ENCODE measurements at places on chromosomes 4 and X.
A peak's percentile ranks its signal among the peaks of the same experiment; 100 is the strongest.

GRCh38 chrX:17682259-17682658 lies 55.0 kb upstream of the SCML1 start:
- no peak for DNase-seq

DNA sequence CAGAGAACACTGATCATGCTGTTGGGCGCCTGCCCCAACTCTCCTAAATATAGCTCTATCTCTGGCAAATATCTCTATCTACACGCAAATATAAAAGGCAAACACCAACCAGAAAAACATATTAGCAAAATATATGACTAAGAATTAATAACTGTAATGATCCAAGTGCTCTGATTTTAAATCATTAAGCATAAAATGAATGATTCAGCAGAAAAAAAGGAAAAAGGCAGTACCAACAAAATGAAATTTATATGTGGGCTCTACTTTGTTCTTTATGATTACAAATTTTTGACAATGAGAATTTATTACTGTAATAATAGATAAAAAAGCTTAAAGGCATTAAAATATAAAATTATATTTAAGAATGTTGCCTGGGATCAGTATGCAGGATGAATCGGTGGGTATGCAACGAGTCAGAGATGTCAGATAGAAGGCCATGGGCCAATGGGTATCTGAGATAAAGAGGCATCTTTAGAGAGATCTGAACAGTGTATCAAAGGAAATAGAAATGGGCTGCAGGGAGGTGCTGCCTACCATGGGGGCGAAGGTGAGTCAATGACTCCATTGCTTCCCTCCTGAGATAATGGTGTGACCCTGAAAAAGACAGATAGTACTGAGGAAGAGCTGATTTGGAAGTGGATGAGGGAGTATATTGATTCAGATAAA lies 234.8 kb downstream of the SCFD2 start:
- no peak for DNase-seq

DNA sequence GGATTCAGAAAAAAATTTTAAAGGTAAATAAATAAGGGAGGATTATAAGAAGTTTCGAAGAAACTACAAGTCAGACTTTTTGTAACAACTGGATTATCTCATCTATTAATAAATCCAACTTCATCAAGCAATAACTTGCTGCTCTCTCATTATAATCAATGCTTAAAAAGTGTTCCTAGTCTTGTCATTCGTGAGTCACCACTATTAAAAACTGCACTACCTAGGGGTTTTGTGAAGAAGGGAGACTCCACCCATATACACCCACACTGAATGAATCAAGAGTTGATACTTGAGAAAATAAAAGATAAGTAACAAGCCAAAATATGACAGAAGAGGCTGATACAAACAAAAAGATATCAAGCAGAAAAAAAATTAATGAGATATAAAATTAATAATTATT lies 360.5 kb downstream of the ZNF674 start:
- no peak for DNase-seq

- DNase-seq, result no peak
These were observed 18.7 kb downstream of the RELL1 start for GRCh38 chr4:37667197-37668100.

DNA sequence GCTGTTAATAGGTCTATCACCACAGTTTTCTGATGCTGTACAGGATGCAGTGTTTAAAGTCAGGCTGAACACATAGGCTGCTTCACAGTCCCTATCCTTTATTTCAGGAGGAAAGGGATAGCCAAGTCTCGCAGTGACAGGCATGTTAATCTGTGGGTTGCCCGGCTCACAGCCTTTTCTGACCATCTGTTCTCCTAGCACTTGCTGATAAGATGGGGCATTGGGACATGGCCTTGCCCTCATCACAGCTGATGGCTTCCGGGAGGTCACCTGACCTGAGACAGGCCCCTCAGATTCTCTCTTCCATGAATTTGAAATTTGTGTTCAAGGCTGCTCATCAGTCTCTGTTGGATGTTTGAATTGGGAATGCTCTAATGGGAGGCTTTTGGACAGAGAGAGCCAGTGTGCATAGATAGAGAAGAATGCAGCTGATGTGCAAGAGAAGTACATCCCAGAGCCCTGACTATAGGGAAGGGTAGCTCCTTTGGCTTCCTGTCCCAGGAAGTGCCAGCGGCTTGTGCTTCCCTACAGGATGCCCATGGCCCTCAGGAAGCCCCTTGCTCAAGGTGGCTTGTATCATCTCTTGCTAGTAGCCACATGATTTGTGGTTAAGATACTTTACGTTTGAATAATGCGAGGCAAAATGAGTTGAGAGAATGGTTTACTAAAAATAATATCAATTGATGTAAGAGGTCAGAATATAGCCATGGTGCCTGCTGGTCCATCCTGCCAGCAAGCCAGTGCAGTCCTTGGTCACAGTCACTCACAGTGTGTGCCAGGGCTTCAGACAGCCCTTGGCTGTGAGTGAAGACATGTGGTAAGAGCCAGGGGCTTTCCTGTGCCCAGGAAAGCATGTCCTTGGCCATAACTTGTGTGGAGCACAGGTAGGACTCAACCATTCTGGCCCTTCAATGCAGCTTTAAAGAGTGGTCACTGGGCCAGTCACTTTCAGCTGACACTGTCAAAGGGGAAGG lies 88.6 kb downstream of the TSPAN7 start:
- DNase-seq, result no peak

DNA sequence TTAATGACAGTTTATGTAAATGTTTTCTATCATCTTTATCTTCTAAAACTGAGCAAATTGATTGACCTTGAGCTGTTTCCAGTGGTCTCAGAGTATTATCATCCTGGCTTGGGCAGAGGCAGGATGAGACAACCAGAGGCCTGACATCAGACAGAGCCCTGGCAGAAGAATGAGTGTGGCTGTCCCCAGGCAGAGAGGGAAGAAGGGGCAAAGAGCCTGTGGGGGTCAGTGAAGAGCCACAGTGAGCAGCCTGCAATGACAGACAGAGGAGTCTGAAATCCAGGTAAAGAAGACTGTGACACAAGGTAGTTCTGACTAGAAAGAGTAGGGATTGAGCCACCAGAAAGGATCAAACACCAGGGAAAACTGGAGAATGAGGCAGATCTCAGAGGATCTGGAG lies 182.4 kb upstream of the ARSJ start:
- no peak for DNase-seq

DNA sequence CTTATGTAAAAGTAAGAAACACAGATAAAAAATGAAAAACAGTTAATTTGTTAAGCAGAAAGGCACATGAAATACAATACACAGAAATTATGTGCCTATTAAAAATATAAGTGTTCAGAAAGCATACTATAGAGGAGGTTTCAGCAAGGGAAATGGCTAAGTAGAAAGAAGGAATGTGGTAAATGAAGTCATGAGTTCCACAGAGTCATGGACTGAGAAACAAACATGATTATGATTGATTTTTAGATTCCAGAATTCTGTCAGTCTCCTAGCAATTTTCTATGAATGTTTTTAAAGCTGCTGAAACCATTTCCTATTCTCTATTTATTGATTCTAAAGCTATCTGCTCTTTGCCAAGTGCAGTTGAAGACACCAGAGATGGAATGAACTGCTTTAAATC lies 1398.4 kb downstream of the ARAP2 start:
- DNase-seq, result no peak

DNA sequence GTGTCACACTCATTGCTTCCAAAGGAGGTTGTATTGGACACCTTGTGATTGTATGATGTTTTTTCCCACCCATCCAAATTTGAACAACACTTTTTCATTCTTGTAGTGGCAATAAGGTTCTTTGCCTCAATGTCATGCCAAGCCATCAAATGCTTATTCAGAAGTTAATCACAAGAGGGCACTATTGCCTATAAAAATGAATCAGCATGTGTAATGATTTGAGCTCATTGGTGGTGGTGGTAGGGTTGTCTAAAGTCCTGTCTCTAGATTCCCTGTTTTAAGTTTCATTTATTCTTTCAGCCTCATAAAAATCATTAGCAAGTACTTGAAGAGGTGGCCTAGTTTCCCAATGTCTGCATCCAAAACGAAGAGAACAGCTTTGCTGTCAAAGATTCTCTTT lies 37.0 kb downstream of the IRS4 start:
- no peak for DNase-seq

DNA sequence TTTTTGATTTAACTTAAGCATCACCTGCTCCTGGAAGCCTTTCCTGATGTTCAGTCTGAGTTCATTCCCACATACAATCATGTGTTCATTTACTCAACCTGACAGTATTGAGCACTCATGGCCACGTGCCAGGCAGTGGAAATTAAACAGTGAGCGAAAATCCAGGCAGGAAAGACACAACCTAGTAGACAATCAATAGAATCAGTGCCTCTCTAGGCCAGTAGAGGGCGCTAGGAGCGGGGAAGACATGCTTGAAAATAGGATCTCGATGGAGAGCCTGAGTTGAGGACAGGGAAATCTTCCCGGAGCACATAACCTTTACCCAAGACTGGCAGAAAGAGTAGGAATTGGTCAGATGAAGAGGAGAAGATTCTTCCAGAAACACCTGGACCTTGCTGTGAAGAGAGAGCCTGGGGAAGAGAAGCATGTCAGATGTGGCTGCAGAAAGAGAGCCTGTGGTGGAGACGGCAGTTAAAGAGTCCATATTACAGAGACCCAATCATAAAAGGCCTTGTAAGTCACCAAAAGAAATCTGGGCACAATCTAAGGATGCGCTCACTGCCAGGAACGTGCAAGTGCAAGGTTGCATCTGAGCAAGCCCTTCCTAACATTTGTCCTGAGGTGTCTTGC lies 103.5 kb downstream of the LDB2 start:
- no peak for DNase-seq

DNA sequence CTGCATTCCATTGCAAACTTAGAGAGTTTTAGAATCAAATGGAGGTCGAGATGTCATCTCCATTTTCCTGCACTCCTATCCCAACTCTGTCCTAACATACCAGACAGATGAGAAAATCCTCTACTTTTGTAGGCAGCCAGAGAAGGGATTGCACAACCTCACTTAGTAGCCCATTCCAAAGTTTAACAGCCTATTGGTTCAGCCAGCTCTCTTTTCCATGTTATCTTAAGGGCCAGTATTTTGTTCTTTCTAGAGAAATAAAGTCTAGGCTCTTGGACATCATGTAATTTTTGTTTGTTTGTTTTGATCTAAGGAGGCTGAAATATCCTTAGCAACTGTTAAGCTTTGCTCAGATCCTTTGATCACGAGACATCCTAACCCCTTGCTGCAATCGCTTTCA lies 173.0 kb downstream of the COX18 start:
- DNase-seq, result no peak

GRCh38 chr4:6938647-6939271 lies 29.1 kb downstream of the TBC1D14 start:
- DNase-seq, result no peak

DNA sequence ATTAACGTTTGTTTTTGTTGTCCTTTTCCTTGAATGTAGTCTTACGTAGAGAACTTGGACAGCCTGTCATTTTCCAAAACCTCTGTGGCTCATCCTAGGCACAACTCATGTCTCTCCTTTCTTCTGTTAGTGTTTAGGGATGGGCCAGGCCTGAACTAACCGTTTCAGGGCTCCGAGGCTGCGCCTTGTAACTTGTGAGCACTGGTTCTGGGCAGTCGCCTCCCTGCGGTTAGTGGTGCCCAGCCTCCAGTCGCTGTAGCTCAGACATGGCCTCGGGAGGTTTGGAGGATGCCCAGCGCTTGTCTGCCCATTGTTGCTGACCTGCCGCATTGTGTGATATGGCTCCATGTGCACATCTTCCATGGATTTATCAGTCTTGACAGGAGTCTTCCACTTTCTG lies 32.8 kb downstream of the TMEM131L start:
- DNase-seq, result no peak

GRCh38 chr4:5399790-5400421 lies 308.5 kb downstream of the EVC2 start:
- DNase-seq, result no peak

DNA sequence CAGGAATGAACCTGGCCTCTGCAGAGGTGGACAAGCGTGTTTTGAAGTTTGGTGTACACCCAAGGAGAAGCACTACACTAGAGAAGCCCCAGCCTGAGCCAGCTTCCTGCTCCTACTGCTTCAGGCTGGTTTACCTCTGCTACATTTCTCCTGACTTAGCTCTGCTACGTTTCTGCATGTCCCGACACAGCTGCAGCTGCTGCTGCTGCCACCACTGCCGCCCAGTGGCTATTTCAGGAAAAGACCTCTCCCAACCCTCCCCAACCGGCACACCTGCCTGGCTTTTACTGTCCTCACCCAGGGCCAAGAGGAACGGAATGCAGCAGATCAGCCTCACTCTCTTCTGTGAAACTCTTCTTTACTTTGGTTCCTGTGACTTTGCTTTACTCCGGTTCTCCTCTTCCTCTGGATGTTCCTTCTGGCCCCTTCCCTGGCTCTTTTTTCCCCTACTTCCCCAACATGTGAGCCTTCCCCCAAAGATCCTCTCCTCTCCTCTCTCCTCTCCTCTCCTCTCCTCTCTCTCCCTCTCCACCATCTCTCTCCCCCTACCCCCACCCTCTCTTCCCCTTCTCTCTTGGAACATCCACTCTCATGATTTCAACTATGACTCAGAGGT lies 3.1 kb upstream of the P2RY4 start:
- peak; percentile 2 for DNase-seq

DNA sequence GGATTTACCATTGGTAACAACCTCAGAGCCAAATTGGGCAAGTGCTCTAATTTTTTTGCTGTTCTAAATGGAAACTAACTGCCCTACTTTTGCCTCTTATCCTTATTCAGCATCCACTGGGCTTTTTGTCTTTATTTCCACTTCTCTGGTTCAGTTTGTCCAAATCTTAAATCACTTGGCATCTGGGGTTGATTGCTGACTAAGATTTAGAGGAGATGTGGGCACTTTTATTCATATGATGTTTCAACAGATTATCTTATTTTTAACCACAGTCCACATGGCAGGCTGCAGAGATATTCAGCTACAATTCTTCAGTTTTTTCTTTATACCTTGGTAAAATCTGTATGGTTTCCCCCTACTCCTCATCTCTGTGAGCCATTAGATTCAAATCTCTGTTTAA lies 1161.4 kb upstream of the PCDH7 start:
- DNase-seq, result no peak

- no peak for DNase-seq
These were observed 17.2 kb upstream of the TET2 start for GRCh38 chr4:105129286-105130040.

DNA sequence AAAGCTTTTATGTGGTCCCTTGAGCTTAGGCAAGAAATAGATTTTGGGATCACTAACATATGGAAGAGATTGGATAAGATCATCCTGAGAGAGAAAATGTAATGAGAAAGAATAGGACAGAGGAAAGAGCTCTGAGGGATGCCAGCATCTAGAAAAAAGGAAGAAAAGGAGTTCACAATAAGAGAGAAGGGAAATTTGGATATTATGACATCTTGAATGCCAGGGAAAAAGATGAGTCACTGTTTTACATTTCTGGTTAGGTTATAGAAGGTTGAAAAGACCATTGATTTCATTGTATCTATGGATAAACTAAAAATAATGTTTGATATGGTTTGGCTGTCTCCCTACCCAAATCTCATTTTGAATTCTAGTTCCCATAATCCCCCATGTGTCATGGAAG lies 208.5 kb downstream of the MAD2L1 start:
- no peak for DNase-seq

GRCh38 chr4:126209147-126209546 lies 894.4 kb downstream of the FAT4 start:
- DNase-seq, result no peak

DNA sequence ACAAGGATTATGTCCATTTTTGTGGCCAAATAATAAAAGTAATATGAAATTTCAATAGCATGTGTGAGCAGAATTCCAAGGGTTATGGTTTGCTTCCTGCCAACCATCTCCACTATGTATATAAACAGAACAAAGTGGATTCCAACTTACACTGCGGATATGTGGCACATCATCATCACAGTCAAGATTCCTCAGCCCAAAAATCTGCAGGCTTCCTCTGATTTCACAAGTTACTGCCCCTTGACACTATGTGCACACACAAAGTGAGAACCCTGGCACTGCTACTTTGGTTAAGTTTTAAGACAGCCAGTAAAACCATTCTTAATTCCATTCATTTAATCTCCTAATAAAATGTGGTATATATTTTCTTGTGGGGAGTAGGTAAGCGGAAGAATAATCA lies 76.4 kb downstream of the LEF1 start:
- no peak for DNase-seq
